ENCODE measurements at places on chromosomes 13 and 19.
A peak's percentile ranks its signal among the peaks of the same experiment; 100 is the strongest.

DNA sequence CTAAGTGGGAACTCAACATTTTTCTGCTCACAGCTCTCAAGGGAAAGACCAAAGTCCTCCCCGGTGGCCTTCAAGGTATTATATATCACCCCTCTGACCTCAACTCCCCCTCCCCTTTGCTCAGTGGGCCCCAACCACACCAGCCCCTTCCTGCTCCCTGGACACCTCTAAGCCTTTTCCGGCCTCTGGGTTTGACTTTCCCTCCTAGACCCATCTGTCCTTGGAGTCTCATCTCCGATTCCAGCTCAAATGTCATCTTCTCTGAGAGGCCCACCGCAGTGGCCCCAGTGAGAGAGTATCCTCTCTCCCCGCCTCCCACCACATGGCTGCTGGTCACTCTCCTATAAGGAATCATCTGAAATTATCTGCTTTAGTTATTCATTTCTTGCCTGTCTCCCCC, 941 bp upstream of the UHRF1 start:
- H3K36me3 ChIP-seq, result peaks cover 38% of the 10 kb centered on the region
- no peaks in the 10 kb centered on the region for H3K27me3 ChIP-seq
- no peak overlapping the region for H3K27ac ChIP-seq
- peaks cover 35% of the 10 kb centered on the region for H3K4me1 ChIP-seq

- DNase-seq, result peak; percentile 72
- no peaks in the 10 kb centered on the region for H3K27me3 ChIP-seq
- peaks cover 34% of the 10 kb centered on the region for H3K4me1 ChIP-seq
- H3K4me3 ChIP-seq, result no peak overlapping the region
Observed at GRCh38 chr13:45219938-45220375, 19.1 kb upstream of the KCTD4 start.

DNA sequence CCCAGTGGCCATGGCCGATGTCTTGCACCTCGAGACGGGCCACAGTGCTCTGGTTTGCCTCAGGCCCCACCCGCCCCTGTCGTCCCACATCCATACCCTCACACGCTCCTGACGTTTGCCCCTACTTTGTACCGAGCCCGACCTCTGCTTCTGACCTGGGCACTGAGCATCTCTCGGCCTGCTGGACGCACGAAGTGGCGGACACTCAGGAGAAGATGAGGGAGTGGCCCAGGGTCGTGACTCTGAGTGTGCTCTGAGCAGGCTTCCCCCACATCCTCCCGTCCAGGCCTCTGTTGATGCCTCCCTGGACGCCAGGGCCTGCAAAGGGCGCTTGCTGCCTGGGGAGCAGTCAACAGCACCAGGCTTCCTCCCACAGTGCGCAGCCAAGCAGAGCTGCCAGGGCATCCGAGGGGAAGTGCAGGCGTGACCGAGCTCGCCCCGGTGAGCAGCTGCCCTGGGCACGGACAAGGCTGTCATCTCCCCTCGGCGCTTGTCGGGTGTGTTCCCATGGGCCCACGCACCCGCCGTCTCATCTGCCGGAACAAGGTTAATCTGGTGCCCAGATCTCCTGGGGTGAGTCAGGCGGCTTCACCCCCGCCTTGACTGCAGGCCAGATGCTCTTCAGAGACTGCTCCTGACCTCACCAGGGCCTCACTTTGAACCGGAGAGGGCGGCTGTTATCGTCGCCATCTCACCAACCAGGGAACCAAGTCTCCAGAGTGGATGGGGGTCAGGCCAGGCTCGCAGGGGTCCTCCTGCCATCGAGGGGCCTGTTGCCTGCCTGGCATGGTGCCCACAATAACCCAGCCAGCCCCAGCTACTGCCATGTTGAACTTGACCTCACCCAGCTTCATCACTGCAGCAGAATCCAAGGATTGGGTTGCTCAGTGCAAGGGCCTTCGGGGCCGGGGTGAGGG, 27.2 kb downstream of the COMP start:
- no peaks in the 10 kb centered on the region for H3K36me3 ChIP-seq
- peaks cover 3% of the 10 kb centered on the region for H3K4me1 ChIP-seq
- H3K27ac ChIP-seq, result no peak overlapping the region
- no peak for DNase-seq
- H3K4me3 ChIP-seq, result no peak overlapping the region

DNA sequence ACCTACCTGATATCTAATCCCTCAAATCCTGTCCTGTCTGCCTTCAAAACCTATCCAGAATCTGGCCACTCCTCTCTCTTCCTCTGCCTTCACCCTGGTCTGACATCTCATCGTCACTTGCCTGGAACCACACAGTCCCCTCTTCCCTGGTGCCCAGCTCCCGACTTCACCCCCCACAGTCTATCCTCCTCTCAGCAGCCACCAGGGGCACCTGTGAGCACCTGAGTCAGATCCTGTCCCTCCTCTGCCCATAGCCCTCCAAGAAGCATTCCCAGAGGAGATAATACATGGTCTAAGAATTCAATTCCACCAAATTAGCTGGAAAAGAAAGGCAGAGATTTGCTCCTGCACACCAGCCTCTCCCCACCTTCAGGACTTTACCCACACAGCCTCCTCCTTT, 48.9 kb downstream of the ZNRF4 start:
- no peak overlapping the region for H3K4me3 ChIP-seq
- H3K27ac ChIP-seq, result no peak overlapping the region
- no peaks in the 10 kb centered on the region for H3K4me1 ChIP-seq
- no peaks in the 10 kb centered on the region for H3K36me3 ChIP-seq
- H3K27me3 ChIP-seq, result no peaks in the 10 kb centered on the region

GRCh38 chr19:41616792-41617621, 9.9 kb downstream of the CEACAM4 start:
- no peaks in the 10 kb centered on the region for H3K36me3 ChIP-seq
- H3K4me3 ChIP-seq, result no peak overlapping the region
- no peak for DNase-seq
- no peak overlapping the region for H3K27ac ChIP-seq

All from SJSA1 (cell line).